Osteocyte (in vitro differentiated cells): ENCODE measurements at places on chromosomes 13 and 19. TPM values are rescaled to one million over a fixed set of nuclear protein-coding genes. Genes with fewer than 3 reads are reported as not detected.

Gene ACTN4
- 525 and 560 TPM in 2 replicates for total RNA-seq

Gene LRRC4B
- 0.11 and 0.52 TPM in 2 replicates for total RNA-seq

Gene CCDC159
- 22.4 and 28.1 TPM in 2 replicates for total RNA-seq

Gene CXCL17
- total RNA-seq = not detected in 2 replicates

Gene CD22
- not detected in 2 replicates for total RNA-seq

Gene CEACAM3
- not detected in 2 replicates for total RNA-seq

Gene LYPD3
- total RNA-seq = 0.27 TPM in 1 of 2 replicates, not detected in the other

Gene CLEC17A
- not detected in 2 replicates for total RNA-seq

Gene ZIC2
- total RNA-seq = 177 and 196 TPM in 2 replicates

Gene ZNF841
- 24.9 and 26.2 TPM in 2 replicates for total RNA-seq
